Urinary bladder (tissue), 4 donors: ENCODE measurements at places on chromosomes 2 and 18.

DNA sequence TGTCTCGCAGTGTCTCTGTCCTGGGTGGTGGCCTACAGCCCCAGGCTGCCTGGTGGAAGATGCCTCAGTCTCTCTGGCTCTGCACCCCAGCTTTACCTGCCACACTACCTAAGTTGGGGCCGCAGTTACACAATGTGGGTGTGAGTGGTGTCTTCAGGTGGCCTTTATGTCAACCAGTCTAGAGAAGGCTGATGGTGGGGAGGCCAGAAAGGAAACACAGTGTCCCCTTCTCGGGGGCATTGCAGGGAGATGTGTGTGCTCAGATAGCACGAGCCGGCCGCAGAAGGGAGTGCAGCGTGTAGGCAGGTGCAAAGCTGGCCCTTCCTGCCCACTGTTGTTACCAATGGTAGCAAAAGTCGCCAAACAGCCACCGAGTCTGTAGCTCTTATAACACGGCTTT lies 216.1 kb downstream of the SH3RF3 start:
- DNase-seq: no peak

DNA sequence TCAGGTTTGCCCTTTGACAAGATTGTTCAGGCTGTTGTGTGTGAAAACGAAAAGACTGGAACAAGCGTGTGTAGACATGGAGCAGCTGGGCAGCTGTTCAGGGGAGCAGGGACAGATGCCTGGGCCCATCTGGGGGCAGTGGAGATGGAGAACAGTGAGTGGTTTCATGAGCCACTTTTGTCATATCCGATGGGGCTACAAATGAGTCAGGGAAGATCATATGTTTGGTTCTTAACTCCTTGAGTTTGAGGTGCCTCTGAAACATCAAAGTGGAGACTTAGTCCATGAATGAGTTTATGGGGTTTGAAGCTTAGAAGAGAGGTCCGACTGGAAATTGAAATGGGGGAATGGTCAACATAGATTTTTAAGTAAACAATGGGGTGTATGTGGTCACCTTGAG lies 9.3 kb upstream of the PLB1 start:
- DNase-seq: no peak

GRCh38 chr2:190050001-190050400 lies 12.5 kb downstream of the MSTN start:
- no peak for DNase-seq

DNA sequence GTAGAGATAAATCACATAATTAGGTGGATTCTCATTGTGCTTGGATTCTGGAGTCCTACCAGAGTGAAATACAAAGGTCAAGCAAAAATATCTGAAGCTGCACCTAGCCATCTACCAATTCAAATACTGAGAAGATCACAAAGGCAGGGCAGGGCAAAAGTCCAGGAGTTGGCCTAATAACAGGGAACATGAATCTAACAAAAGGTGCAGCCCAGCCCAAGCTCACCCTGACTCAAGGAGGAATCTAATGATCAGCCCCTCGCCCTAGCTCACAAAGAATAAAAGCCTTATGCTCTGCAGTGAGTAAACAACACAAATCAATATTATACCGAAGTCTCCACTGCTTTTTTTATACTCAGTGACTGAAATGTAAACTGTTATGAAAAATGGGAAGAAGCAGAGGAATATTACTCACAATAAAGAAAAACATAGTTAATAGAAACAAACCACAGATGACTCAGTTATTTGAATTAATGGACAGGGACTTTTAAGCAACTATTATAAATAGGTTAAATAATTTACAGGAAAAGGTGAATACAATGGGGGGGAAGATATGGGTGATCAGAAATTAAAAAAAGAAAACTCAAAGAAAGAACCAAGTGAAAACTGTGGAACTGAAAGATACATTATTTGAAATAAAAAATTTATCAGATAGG lies 49.5 kb downstream of the ANTXR1 start:
- no peak for DNase-seq

GRCh38 chr2:201904538-201905420 lies 98.4 kb downstream of the CDK15 start:
- no peak for DNase-seq

DNA sequence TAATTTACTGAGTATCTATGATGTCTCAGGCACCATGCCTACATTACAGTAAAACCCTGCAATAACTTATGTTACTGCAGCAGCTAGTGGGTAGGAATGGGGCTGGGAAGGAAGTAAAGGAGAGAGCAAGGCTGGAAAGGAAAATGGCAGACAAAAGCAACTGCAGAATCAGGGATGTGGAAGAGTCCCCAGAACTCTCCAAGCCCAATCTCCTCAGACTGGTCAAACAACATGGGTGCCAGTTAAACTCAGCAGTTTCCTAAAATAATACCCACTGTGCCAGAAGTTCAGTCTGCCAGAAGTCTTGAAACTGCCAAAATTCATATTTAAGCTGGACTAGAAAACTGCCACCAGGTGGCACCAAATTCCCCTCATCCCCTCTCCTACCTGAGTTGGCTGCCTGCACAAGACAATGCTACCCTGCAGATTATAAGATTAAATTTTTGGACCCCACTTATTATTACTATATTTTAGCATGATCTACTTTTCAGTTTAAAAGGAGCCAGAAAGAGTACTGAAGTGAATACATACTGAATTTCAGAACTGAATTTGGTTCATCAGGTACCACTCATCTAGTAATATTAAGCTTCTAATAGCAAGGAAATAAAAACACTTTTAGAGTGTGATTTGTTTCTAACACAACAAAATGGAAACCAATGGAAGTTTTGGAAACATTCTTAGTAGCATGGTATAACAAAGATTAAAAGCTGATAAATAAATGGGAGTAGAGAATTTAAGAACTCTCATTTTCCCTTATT lies 86.8 kb upstream of the DNER start:
- DNase-seq: no peak

DNA sequence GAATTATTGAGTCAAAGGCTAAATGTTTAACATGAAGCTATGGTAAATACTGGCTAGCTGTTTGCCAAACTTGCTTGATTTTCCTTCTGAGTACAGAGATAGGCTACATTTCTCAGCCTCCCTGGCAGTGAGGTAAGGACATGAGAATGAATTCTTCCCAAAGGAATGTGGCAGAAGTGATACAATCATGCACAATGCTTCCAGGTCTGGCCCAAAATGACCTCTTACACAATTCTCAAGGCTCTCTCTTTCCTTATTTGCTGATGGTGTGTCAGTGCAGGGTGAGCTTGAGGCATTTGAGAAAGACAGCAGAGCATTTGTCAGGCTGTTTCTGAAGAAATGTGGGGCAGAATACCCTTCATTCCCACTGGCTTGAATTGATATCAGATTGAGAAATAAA lies 95.6 kb upstream of the NABP1 start:
- DNase-seq: no peak

DNA sequence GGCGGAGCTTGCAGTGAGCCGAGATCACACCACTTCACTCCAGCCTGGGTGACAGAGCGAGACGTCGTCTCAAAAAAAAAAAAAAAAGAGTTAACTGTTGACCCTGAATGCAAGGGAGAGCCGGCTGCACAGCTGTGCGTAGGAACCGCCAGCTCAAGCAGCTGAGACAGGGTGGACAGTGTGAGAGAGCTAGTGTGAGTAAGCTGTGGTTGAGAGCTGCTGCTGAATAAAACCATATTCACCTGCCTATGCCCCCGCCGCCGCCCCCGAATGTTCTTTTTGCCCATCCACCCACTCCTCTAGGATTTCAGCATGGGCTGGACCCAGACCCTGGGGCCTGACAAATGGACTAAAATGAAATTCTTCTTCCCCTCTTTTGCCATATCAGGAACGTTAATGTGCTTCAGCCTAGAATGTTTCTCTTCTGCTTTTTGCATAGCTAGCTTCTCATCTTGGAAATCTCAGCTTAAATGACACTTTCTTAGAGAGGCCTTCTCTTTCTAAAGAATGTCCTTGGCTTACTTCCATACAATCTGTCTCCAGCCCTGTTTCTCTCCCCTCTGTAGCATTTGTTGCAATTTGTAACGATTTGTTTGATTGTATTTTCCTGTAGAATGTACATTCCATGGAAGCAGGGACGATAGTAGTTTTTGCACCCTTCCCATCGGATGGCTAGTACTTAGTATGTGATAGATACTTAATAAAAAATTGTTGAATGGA lies 142.7 kb downstream of the KLHL14 start:
- DNase-seq: no peak

- DNase-seq: no peak
Measured at GRCh38 chr2:16090650-16091575, 150.6 kb downstream of the MYCN start.

GRCh38 chr2:161077367-161078210 lies 82.6 kb upstream of the TANK start:
- DNase-seq: peak; percentile 13

GRCh38 chr18:62183578-62184195 lies 3.2 kb downstream of the PIGN start:
- DNase-seq: no peak

DNA sequence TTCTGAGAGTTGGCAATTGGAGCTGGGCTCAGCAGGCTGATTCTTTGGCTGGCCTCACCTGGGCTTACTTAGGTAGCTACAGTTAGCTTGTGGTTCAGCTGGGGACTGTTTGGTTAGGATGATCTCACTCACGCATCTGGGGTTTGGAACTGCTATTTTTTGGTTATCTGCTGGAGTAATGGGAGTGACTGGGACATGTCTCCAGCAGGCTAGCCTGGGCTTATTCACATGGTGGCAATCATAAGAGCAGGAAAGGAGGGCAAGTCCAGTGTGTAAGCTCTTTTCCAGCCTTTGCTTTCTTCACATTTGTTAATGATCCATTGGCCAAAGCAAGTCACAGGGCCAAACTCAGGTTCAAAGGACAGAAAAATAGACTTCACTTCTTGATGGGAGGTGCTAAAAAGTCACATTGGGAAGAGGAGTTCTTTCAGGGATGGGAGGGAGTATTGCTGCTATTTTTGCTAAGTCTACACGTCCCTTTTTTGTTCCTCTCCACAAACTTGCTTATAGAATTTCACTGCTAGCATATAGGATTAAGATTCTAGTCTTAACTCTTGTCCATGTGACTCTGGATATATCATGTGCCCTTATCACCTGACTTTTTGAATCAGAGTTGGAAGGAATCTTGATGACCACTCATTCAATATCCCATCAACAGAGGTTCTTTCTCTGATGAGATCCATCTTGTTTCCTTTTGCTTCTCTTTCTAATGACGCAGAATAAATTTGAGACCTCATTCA lies 174.0 kb downstream of the ZFP36L2 start:
- DNase-seq: no peak

- no peak for DNase-seq
Measured at GRCh38 chr18:76613053-76613754, 118.2 kb upstream of the ZNF516 start.

GRCh38 chr2:155393406-155393805 lies 694.9 kb downstream of the KCNJ3 start:
- DNase-seq: no peak

DNA sequence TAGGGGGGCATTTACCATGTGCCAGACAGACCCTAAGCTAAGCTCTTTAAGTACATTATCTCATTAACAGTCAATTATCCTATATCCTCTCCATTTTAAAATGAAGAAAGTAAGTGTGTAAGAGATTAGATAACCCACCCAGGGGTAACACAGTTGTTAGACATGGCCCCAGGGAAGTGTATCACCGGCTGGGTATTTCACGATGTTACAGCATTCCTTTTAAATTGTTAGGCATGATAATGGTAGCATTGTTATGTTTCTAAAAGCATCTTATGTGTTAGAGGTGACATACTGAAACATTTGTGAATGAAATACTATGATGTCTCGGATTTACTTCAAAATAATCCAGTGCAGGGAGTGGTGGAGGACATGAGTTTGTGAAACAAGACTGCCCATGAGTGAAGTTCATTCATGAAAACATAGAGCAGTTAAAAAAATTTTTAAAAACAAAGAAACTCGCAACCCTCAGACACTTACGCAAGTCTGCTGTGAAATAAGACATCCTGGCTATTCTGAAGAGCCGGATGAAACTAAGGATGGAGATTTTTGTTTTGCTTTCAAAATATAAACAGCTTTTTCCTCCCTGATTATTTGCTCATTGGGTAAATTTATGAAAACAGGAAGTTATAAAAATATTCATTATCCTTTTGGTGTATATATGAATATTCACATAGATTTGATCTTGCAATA lies 54.9 kb downstream of the IL1RL2 start:
- DNase-seq: no peak

- no peak for DNase-seq
Measured at GRCh38 chr2:69620870-69621269, 22.7 kb downstream of the AAK1 start.

- no peak for DNase-seq
Measured at GRCh38 chr2:152499331-152499816, 164.4 kb downstream of the FMNL2 start.

- DNase-seq: no peak
Measured at GRCh38 chr2:236867441-236868260, 218.0 kb upstream of the COPS8 start.

DNA sequence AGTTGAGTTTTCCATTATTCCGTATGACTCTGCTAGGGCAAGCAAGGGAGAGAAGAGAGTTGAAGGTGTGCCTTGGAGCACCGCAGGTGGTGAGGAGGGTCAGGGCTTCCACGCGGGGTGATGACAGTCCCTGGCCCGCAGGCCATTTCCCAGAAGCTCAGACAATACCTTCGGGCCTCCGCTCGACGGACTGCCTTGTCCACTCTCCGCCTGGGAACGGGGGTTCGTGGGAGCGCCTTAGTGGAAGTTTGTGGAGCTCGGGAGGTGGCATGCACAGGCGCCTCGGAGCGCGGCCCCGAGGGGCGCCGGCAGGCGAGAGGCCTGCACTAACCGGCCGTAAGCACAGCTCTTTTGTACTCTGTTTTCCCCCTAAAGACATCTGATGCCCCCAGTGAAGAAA lies 69.8 kb downstream of the ARHGEF33 start:
- DNase-seq: no peak

GRCh38 chr2:61057562-61057961 lies 8.1 kb upstream of the SANBR start:
- no peak for DNase-seq

DNA sequence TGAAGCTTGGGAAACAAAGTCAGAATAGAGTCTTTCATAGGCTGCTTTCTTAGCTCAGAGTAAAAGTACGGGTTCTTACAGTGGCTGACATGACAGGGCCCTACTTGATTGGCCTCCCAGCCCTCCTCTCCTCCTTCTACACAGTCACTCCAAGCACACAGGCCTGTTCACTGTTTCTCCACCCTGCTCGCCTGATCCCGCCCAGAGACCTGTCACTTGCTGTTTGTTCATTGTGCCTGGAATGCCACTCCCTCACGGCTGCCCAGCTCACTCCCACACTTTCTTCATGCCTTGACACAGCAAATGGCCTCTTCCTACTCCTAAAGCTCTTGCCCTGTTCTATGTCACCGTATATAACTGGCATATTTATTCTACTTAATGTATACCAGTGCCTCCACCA lies 104.8 kb downstream of the MAP4K4 start:
- no peak for DNase-seq

- DNase-seq: no peak
Measured at GRCh38 chr2:126769118-126769517, 113.2 kb downstream of the GYPC start.

GRCh38 chr18:79927607-79928562 lies 23.6 kb downstream of the SLC66A2 start:
- DNase-seq: no peak

- no peak for DNase-seq
Measured at GRCh38 chr2:237731663-237732062, 66.9 kb upstream of the RBM44 start.

GRCh38 chr2:217717646-217718045 lies 285.1 kb downstream of the TNS1 start:
- DNase-seq: no peak

- no peak for DNase-seq
Measured at GRCh38 chr2:100248044-100248330, 74.3 kb downstream of the LONRF2 start.

GRCh38 chr2:129772190-129772579 lies 207.3 kb upstream of the RAB6C start:
- no peak for DNase-seq

- no peak for DNase-seq
Measured at GRCh38 chr2:45649462-45649857, 2.0 kb upstream of the PRKCE start.
